ENCODE measurements at places on chromosomes 6 and 20. TPM values are rescaled to one million over a fixed set of nuclear protein-coding genes. Genes with fewer than 3 reads are reported as not detected.
A peak's percentile ranks its signal among the peaks of the same experiment; 100 is the strongest.

DNA sequence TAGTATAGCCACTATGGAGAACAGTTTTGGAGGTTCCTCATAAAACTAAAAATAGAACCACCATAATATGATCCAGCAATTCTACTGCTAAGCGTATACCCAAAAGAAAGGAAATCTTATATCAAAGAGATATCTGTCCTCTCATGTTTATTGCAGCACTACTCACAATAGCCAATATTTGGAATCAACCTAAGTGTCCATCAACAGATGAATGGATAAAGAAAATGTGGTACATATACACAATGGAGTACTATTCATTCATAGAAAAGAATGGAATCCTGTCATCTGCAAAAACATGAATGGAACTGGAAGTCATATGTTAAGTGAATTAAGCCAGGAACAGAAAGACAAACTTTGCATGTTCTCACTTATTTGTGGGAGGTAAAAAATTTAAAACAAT, 5.7 kb upstream of the CD2AP start:
- DNase-seq, result no peak

The GPR6 gene
- not detected for total RNA-seq

DNA sequence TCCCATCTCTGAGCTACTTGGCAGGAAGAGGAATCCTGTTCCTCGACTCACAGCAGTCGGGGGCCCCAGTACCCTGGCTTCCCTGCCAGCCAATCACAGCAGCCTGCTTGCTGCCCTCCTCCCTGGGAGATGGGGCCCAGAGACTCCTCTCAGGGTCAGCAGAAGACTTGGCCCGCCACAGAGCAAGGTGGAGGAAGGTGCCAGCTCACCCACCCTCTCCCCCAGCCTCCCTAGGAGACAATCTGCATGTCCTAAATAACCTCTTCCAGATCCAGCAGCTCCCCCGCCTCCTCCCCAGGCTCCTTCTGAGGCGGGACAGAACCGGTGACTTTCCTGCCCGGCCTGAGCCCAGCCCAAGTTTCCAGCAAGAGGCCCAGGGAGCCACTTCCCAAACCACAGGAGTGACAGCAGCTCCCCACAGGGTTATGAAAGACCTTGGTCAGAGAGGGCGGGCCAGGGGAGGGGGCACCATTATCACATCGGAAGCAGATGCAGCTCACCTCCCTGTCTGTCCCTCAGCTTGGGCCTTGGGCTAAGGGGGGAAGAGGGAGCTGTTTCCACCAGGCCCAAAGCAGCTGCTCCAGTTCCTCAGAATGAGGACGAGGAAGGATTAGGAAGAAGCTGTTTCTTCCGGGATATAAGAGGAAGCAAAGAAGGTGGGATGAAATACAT, 2.3 kb downstream of the CCND3 start:
- DNase-seq, result peak; percentile 89

The TFAP2C gene
- 9.4 TPM for total RNA-seq

DNA sequence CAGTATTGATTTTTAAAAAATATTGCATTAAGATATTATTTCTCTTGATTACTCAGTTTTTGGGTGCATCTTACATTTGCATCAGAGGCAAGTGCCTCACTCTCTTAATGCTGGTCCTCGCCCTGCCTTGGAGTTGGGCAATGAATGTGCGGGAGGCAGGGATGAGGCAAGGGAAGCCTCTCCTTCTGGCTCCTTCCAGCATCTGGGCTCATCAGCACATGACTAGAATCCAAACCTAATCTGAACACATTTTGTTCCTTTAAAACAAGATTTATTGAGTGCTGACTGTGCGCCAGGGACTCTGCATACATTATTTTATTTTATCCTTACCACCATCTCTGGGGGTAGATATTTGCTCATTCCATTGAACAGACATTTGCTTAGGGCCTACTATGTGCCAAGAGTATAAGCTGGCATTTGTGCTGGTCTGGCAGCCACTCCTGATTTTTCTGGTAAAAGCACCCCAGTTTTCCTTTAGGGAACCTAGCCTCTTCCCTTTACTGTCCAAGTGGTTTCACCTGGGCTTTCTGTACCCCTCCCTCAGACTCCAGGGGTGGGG, 71.9 kb upstream of the ZNFX1 start:
- no peak for DNase-seq

- peak; percentile 61 for DNase-seq
Observed at GRCh38 chr6:88004707-88005106, 42.9 kb upstream of the SPACA1 start.

DNA sequence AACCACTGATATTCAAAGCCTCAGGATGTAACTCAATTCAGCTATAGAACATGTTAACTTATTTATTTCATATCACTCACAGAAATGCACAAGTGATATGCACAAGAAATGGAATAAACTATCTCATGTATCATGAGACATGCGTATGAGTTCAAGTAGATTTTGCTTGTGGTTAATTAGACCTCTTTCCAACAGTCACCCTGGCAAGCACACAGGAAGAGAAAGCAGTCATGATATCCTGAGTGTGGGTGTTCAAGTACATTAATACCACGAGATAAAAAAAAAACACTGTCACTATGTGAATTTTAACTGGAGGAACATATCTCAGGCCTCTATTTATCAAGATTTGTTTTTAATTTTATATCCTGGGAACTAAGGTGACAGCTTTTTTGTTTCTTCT, 64.2 kb downstream of the LAMP5 start:
- DNase-seq, result no peak

- peak; percentile 24 for DNase-seq
Observed at GRCh38 chr6:161228096-161228495, 45.8 kb downstream of the AGPAT4 start.

DNA sequence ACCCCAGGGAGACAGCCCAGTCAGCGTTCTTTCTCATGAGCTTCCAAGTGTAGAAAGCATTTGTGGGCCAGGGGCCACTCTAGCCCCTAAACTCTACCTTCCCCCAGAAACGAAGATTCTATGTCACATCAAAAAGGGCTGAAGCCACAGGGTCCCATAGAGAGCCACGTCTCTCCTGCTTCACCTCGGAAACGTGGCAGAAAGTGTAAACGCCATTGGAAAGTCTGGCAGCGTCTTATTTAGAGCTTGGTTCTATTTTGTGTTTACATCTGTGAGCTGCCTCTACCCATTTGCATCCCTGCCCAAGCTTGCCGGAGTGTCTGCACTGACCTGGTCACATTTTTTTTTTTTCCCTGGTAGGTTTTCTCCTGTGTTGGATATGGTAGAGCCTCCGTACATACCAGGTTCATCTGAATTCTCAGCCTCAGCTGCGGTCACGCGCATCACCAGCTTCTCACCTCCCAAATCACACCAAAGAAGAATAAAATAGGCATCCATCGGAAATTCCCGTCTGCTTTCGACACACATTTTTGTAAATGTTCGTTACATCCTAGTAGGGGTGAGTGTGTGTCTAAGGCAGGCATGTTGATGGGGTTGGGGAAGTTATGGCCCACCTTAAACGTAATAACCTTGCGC, 62.6 kb downstream of the NPEPL1 start:
- no peak for DNase-seq

Data from upper lobe of left lung (tissue), 6 donors.